ENCODE measurements at places on chromosomes 1 and 21.

- no peak for DNase-seq
These were observed 737 bp upstream of the SMAP2 start for GRCh38 chr1:40372658-40373322.

DNA sequence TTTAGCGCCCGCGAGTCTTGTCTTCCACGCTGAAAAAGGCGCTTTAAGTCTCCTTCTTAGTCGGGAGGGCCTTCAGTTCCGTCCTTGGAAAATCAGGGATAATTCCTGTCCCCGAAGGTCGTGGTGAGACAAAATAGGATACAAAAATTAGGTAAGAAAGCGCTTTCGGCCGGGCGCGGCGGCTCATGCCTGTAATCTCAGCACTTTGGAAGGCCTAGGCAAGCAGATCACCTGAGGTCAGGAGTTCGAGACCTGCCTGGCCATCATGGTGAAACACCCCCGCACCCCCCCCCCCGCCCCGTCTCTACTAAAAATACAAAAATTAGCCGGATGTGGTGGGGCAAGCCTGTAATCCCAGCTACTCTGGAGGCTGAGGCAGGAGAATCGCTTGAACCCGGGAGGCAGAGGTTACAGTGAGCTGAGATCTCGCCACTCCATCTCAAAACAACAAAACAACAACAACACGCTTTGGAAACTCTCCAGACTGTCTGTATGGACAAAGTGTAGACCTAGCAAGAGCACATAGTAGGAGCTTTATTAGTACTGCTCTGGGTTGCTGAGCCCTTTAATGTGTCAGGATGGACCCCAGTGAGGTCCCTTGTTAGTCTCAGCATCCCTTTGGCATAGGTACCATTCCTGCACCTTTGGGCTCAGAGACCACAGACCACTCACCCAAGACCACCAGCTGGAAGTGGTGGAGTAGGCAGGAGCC, 790 bp upstream of the TMEM54 start:
- DNase-seq, result no peak

DNA sequence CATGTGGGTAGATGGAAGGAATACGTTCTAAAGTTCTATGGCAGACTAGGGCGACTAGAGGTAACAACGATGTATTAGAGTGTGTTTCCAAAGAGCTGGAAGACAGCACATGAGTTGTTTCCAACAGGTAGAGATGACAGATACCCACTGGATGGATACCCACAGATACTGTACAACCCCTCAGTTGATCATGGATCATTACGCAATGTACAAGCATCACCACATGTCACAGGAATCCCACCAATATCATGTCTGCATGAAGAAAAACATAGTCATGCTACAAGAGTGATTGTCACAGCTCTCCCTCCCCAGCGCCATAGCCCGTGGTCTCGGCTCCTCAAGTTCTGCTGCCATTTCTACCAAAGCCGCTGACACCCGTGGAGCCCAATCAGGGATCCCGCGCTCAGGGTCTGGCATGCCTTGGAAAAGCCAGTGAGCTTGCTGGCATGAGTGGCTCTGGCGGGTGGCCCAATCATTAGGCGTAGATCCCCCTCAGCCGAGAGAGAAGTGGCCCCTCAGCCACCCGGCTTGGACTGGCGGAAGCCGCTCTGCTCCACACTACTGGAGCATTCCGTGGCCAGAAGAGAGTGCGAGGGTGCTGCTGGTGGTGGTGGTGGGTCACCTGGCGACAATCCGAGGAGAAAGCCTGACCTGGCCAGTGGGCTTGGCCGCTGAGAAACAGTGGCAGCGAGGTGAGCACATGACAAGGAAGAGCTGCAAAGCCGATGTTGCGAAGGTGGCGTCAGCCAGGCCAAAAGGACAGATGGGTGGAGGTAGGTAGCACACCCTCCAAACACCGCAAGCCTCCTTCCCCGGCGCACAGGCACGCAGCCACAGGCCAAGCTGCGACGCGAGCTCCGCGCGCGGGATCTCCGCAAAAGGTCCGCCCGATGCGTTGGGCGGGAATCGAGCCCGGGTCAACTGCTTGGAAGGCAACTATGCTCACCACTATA, 65.7 kb upstream of the FCGR2A start:
- DNase-seq, result no peak

GRCh38 chr1:211606914-211607753, 28.2 kb upstream of the SLC30A1 start:
- DNase-seq, result peak; percentile 86

GRCh38 chr1:11061652-11062365, 2.0 kb upstream of the SRM start:
- no peak for DNase-seq

GRCh38 chr1:202010180-202011015, at the start of gene ELF3:
Gene ELF3, plus strand, starts transcription at chr1:202010587. Its CDS starts 550 bp downstream, at chr1:202011137.
- peak; percentile 81 for DNase-seq

DNA sequence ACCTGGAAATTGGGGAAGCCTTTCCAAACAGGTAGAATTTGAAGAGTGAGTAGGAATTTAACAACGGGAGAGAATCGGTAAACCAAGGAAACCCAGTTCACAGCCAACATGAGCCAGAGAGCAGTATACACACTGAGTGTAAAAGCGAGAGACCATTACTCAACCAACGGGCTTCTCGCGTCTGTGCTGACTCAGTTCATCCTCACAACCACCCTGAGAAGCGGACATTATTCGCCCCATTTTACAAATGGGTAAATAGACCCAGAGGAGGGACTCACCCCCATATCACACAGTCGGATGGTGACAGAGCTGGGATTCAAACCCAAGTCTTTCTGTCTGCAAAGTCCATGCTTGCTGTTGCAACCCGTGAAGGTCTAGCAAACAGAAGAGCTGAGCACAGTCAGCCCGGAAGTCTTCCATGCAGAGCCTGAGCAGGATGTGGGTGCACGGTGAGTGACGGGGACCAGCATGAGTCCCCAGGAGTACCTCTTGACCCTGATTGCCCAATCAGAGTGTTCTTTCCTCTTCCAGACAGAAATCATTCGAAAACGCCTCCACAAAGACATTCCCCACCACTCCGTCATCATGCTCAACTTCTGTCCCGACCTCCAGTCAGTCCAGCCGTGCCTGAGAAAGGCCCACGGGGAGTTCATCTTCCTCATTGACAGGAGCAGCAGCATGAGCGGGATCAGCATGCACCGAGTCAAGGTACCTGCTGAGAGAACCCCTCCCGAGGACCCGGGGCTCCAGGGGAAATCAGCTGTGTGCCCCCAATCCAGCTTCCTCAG, 32.3 kb downstream of the VWA5B1 start:
- no peak for DNase-seq

- no peak for DNase-seq
These were observed 57.1 kb downstream of the CD2 start for GRCh38 chr1:116811321-116811720.

DNA sequence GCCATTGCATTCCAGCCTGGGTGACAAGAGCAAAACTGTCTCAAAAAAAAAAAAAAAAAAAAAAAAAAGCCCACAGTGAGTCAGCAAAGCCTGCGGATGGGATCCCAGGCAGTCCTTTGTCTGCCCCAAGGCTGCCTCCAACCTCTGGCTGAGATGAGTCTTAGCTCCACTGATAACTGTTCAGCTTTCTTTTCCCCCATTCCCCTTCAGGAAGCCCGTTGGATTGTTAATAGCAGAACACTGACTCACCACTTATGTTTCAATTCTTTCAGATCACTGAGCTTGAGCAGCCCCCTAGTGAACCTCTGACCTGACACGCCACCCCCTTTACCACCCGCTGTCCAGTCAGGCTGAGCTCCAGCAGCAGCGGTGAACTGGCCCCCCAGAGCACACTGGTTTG, 57.5 kb downstream of the ERG start:
- DNase-seq, result no peak

- no peak for DNase-seq
These were observed 67.1 kb downstream of the HIVEP3 start for GRCh38 chr1:41851589-41851988.

- DNase-seq, result peak; percentile 66
These were observed 35.1 kb downstream of the PTPRF start for GRCh38 chr1:43565600-43566360.

- DNase-seq, result no peak
These were observed 469.6 kb downstream of the DPYD start for GRCh38 chr1:97451046-97451826.

DNA sequence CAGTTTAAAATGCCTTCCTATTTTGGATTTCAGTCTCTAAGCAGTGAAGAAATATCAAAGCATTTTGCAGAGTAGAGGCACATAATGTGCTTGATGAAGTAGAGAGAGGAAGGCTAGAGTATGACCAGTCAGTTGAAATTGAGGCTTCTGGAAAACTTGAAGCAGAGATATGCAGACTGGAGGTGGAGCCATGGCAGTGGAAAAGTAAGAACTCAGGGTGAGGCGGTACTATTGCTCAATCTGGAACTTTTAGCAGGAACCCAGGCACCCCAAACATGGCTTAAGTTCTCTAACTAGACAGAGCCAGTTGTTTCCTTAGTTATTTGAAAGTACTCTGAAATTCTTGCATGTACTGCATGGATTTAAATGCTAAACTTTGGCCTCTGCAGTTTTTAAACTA, 288.6 kb downstream of the HHAT start:
- no peak for DNase-seq

DNA sequence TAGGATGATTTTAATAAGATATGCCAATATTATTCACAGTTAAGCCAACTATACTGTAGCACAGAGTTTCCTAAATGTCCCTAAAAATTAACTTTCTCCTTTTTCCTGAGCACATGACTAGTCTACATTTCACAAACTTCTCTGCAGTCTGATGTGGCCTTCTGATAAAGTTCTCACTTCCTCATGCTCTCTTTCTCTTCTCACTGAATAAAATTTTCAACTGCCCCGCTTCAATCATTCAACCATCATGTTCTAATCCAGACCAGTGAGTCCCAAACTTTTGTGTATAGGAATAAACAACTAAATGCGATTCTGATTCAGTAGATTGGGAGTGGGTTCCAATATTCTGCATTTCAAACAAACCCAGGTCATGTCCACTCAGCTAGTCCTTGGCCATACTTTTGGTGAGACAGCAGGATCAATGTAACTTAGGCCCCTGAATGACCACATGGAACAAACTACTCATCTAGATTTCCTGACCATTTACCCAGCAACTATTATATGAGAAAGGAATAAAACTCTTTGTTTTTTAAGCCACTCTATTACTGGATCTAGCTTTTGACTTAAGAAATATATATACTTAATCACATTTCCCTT, 20.1 kb downstream of the TUT4 start:
- DNase-seq, result no peak

DNA sequence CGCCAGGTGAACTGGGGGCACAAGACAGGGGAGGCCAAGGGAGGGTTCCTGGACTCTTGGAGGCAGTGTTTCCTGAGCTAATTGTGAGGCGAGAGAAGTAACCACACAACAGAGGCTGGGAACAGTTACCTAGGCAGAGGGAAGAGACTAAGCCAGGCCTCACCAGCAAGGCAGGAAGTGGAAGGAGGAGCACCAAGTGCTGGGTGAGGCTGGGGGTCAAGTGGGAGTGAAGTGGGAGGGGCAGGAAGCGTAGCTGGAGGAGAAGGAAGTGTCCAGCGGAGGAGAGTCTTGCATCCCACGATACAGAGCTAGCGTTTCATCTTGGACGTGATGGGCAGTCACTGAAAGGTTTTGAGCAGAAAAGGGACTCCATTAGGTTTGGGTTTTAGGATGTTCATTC, 48.3 kb upstream of the CAPZB start:
- DNase-seq, result no peak

DNA sequence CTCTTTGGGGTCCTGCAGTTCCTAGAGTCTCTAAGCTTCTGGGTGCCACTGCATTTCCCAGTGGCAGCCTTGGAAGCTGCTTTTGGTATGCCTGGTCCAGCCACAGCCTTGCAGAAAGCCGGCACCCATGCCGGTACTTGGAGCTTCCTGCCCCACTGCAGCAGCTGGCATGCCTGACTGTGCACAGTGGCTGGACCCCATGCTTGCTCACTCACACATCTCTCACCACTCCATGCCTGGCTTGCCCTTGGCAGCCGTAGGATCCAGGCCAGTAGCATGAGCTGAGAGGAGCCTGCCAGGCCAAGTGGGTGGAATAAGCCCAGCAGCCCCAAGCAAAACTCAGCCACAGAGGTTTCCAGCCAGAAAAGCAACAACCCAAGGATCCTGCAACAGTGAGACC, 20.3 kb upstream of the FNBP1L start:
- no peak for DNase-seq

- DNase-seq, result peak; percentile 45
These were observed 747 bp downstream of the ADAMTS1 start for GRCh38 chr21:26844258-26845065.

DNA sequence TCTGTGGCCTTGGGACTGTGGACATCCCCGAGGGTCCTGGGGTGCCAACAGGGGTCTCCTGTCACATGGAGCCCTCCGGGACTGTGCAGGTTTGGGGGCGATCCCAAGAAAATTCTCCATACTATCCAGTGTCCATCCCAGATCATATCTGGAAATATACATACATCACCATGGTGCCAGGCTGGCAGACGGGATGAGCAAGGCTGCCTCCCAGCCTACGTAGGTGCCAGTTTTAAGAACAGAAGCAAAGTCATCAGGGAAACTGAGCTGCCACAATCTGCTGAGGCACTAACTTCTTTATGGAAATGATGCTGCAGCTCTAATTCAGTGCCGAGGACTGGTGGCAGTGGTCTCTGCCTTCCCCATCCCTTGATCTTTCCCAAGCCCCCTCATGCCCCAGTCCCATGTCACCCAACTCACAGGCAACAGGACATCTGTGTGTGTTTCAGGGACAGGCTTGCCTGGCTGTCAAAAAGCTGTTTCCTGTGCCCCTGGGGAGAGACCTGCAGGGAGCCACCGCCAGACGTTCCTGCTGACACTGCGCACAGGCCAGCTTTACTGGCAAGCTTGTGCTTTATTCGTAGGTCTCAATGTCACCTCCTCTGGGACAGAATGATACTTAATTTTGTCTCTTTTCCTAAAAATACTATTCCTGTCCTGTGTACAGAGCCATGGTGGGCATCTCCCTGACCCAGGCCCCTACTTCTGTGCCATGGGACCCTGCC, 15.5 kb downstream of the TEX35 start:
- no peak for DNase-seq

DNA sequence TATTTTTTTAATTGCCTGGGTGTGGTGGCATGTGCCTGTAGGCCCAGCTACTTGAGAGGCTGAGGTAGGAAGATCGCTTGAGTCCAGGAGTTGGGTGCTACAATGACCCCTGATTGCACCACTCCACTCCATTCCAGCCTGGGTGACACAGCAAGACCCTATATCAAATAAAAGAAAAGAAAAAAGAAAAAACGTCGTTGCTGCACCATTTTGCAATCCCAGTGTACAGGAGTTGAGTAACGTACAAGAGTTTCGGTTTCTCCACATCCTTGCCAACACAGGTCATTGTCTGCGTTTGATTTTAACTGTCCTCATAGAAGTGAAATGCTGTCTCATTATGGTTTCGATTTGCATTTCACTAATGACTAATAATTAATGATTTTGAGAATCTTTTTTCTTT, 7.9 kb downstream of the ZNF684 start:
- DNase-seq, result no peak

DNA sequence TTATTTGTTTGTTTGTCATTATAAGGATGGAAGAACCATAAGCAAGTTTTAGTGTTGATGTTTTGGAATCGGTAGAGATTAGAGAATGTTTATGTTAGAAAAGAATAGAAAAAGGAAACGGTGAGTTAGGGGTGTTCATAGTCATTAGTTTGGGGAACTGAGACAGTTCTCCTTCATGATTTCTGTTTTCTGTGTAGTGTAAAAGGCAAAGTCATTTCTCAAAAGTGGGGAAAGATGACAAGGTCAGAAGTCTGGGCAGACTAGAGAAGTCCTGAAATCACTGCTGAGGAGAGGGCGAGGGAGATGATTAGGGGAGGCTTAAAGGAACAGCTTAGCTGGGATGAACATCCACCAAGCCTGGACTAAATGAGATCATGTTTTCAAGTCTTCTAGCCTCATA, 498.9 kb downstream of the TTLL7 start:
- DNase-seq, result no peak

Data from MM.1S (cell line).